CD8-positive, alpha-beta memory T cell (primary cell): ENCODE measurements at places on chromosomes 13 and 19. TPM values are rescaled to one million over a fixed set of nuclear protein-coding genes. Genes with fewer than 3 reads are reported as not detected.

- peak; percentile 69 for DNase-seq
Measured at GRCh38 chr19:38538793-38539528, 78.8 kb downstream of the MAP4K1 start.

CAPNS1 gene
- 432 TPM for total RNA-seq

DNA sequence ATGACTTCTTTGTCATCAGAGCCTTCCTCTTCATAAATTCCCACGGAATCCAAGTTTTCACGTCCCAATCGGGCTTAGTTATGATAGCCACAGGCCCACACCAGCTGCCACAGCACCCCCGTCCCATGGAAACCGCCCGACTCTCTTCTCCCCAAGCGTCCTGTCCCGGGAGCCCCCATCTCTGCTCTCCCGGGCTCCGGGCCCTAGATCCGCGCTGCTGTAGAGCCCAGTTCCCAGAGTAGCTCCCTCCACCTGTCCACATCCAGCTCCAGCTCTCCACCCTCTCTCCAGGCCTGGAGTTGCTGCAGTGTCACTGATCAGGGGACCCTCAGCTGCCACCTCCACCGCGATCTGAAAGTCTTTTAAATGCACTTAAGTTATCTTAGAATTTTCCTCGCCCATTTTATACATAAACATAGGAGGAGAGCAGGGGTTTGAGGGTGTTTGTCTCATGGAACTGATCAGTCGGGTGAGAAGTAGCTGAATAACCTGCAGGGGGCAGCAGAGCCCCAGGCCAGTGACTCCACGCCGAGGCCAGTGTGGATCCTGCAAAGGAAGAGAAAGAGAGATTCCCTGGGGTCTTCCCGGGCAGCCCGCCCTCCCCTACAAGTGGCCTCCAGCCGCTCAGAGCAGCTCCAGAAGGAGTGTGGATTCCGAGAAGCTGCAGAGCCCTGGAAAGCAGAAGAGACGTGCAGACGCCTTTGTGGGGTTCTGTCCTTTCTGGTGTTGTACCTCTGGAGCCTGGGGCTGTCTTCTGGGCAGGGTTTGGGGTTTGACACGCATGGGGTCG lies 1.1 kb upstream of the ZNF763 start:
- peak; percentile 59 for DNase-seq

GRCh38 chr19:22263121-22263520 lies 23.1 kb upstream of the ZNF729 start:
- DNase-seq, result no peak

DNA sequence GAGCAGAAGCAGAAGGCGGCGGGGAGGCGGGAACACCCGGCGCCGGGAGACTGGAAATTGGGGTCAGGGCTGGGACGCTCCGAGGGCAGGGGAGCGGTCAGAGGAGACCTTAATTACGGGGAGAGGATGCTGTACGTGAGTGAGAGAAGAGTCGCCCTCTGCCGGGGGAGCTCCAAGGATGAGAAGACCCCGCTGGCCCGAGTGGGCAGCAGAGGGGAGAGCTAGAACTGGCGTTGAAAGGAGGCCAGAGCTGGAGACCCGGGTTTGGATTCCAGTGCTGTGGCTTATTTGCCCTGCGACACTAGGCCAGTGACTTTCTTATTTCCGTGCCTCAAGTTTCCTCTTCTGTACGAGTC lies 536 bp downstream of the FAM32A start:
- peak; percentile 31 for DNase-seq

GRCh38 chr19:19083413-19084178 lies 19.8 kb downstream of the SLC25A42 start:
- DNase-seq, result no peak

GRCh38 chr13:29566206-29566605 lies 29.3 kb downstream of the SLC7A1 start:
- no peak for DNase-seq

- no peak for DNase-seq
Measured at GRCh38 chr13:43939086-43939485, 59.4 kb downstream of the LACC1 start.

DNA sequence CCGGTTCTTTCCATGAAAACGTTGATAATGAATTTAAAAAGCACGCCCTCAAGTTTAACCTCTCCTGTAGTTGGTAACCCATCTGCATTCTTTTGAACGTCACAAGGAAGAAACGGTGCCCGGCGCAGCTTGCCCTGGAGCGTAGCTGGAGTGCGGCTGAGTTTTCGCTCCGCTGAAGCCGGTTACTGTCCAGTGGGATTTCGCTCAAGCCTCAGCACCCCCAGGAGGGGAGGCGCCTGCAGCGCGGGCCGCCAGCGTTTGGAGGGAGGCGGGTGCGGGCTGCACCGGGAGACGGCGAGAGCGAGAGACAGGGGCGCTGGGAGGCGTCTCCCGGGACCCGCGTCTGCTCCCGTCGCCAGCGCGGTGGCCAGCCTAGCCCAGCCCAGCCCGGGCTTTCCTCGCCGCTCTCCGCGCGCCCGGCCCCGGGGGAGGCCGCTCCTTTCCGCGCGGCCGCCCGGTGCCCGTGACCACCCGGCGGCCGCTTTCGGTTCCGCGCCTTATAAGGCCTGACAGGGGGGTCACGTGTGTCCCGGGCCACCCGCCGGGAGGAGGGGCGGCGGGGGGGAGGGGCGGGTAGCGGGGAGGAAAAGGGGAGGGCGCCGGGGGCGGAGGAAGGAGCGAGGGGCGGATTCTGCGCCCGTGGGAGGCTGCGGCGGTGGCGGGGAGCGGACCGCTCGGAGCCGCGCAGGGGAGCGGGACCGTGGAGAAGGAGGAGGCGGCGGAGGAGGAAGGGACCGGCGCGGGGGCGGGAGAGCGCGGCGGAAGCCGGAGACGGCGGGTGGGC lies 8.3 kb upstream of the DGKH start:
- peak; percentile 86 for DNase-seq

DNA sequence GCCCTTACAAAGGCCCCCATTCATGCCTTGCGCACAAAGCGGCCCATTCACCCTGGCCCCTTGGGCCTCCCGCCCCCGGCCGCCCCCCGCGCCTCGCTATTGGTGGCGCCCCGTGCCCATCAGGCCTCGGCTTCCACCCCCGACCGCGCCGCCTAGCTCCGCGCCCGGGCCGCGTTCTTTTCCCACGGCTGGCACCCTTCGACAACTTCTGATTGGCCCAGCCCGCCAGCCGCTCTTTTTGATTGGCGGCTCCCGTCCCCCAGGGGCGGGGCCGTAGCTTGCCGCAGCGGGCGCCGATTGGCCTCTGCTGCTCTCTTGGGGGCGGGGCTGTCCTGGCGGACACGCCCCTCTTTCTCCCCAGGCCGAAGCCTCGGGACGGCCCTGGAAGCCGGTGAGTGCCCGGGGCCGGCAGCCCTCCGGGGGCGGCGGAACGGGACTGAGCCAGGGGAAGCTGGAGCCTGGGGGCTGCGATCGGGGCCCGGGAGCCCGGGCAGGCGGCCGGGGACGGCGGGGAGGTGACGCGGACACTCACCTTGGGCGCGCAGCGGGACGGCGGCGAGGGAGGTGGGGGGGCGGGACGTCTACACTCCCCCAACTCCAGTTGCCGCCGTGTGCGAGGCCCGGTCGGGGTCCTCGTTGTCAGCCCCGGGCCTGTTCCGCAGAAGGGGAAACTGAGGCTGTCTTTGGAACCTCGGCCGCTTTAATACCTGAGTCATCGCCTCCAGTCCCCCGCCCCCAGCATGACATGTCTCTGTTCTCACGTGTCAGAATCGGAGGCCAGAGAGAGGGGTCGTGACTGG lies at the start of gene MYH14:
MYH14 (plus strand) TSS at position 342 of the 800 bp plus-strand sequence. CDS start 6,744 bp downstream, outside the sequence.
- DNase-seq, result no peak

DNA sequence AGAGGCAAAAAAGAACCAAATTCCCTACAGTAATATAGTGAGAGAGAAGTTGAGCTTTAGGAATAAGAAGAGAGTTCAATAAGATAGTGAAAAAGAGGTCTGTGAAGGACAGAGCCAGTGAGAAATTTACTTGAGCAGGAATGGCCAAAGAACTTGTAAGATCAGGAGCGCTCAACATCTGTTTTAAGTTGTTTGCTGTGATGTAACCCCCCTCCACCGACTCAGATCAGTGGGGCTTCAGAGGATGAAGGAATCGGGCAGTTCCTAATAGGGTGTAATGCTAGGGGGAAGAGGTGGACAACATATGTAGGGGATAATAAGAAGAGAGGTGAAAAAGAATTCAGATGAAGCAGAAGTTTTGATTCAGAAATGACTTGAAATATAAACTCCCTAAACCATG lies 85.3 kb upstream of the FNDC3A start:
- DNase-seq, result no peak

DNA sequence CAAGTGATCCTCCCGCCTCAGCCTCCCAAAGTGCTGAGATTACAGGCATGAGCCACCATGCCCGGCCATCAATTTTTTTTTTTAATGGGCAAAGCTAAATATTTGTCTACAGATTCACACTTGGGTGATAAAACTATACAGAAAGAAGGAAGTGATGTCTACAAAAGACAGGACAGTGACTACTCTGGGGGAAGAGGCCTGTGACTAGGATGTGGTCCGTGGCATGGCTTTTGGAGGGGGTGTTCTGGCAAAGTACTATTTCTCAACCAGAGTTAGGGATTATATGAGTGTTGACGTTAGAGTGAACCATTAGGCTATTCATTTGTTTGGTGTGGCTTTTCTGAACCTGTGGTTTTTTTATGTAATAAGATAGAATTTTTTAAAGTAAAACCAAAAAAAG lies 42.7 kb downstream of the INSR start:
- no peak for DNase-seq

DNA sequence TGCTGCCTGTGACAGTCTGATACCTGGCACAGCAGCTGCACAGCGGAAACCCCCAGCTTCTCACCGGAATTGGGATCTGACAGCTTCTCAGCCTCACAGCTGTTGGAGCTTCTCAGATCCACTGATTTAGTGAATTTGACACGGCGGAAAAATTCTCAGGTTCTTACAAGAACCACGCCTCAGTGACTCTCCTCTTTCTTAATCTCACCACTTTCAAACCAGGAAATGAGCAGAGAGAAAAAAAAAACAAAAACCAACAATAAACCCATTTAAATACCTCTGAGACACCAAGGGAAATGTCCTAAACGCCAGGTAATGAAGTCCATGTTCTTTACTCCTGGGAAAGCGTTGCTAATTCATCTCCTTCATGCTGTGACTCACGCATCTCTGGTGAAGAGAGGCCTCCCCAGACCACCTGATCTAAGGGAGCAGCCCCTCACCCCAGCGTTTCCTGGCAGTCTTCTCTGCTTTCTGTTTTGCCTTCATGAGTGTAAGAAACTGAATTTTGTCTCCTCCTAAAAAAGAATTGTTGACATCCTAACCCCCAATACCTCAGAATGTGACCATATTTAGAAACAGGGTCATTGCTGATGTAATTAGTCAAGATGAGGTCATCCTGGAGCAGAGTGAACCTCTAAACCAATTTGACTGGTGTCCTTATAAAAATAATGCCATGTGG lies 15.9 kb upstream of the IZUMO2 start:
- DNase-seq, result no peak

- DNase-seq, result no peak
Measured at GRCh38 chr13:48833412-48833811, 142.3 kb upstream of the FNDC3A start.

IL12RB1 gene
- 19.6 TPM for total RNA-seq

KPTN gene
- total RNA-seq, result 12.4 TPM

GRCh38 chr13:95643936-95644598 lies 439 bp downstream of the DZIP1 start:
- DNase-seq, result no peak

DNA sequence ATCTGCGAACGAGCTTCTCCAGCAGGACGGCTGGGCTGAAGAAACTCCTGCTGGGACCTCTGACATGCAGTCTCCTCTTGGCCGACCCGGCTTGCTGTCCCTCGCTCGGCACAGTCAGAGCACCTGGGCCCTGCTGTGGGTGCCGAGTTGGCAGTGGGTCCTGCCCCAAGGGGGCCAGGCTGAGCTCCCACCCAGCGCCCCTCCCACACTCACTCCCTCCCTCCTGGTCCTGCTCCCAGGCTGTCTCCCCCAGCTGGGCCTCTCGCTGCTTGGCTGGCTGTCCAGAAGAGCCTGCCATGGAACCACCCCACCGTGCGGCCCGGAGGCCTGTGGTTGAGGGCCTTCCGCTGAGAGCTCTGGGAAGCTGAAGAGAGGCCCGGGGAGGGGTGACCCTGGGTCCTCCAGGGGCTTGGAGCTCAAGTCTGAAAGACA lies 6.0 kb downstream of the AKT2 start:
- DNase-seq, result no peak
